GM06990 (cell line): ENCODE measurements at places on chromosomes 2 and 18.

- DNase-seq: no peak
These were observed 10.5 kb downstream of the GLI2 start for GRCh38 chr2:120746144-120746543.

GRCh38 chr2:37849911-37850310 lies 75.2 kb upstream of the RMDN2 start:
- DNase-seq: no peak

GRCh38 chr2:47346-47725 lies 1.0 kb upstream of the FAM110C start:
- no peak for DNase-seq

- no peak for DNase-seq
These were observed 12.6 kb downstream of the RTP5 start for GRCh38 chr2:241882091-241882625.

DNA sequence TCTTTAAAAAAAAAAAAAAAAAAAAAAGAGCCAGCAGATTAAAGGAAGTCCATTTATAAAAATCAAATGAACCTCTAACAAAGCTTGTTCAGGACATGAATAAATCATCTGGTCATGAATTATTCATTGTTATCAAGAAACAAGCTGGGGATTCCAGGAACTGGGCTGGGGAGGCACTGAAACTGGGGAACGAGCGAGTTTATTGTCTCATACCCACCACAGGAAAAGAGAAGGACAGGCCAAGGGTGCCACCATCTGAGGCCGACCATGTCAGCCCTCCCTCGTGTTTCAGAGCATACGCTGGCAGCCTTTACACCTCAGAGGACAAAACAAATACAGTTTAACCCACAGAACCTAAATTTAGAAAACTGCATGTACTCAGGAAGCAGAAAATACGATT lies 164.2 kb downstream of the VWC2L start:
- no peak for DNase-seq

- DNase-seq: no peak
These were observed 5.4 kb downstream of the DCC start for GRCh38 chr18:52345428-52345827.

DNA sequence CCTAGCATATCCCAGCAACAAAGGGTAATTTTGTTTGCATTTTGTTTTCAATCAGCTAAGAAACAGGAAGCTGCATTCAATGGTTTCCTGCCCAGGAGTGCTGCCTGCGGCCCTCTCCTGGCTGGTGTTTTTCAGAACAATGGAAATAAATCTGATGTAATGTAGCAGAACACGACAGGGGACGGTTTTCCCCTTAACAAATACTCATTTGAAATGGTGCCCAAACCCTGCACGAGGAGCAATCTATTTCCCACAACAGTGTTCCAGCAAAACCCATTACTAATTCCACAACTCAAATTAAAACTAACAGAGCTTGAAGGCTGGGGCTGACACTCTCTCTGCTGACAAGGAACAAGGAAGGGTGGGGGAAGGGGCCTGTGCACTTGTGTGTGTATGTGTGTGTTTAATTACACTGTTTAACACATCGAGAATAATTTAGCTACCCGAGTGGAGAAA lies 8.7 kb downstream of the CAPN13 start:
- DNase-seq: no peak

- no peak for DNase-seq
These were observed at the start of gene COL6A3 for GRCh38 chr2:237413777-237414661. TSS of gene COL6A3 (minus strand) at chr2:237414164. CDS start at chr2:237396817, 17,347 bp downstream.

DNA sequence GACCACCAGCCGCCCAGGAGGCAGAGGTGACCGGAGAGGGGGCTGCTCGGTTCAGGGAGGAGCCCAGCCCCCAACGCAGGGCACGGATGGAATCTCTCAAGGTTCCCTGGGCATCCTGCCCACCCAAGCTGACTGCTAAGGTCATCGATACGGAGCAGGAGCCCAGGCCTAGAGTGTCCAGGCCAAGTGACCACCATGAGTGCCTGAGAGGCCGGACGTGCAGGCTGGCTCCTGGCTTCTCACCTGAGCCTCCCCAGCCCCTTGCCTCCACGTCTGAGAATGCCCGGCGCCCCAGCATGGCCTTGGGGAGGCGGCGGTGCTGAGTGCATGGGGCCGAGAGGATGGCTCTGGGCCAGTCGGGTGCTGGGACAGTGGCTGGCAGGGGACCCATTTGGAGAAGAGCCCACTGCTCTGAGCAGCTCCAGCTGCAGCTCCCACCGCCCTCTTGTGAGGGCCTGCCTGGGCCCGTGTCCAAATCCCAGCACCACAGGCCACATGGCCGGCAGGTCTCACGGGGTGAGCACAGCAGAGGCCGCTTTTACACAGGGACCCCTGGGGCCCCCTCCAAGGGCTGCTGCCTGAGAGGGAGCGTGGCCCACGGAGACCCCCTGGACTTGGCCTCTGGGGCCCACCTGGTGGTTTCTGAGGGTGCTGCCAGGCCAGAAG lies 102.8 kb upstream of the CTDP1 start:
- DNase-seq: no peak

DNA sequence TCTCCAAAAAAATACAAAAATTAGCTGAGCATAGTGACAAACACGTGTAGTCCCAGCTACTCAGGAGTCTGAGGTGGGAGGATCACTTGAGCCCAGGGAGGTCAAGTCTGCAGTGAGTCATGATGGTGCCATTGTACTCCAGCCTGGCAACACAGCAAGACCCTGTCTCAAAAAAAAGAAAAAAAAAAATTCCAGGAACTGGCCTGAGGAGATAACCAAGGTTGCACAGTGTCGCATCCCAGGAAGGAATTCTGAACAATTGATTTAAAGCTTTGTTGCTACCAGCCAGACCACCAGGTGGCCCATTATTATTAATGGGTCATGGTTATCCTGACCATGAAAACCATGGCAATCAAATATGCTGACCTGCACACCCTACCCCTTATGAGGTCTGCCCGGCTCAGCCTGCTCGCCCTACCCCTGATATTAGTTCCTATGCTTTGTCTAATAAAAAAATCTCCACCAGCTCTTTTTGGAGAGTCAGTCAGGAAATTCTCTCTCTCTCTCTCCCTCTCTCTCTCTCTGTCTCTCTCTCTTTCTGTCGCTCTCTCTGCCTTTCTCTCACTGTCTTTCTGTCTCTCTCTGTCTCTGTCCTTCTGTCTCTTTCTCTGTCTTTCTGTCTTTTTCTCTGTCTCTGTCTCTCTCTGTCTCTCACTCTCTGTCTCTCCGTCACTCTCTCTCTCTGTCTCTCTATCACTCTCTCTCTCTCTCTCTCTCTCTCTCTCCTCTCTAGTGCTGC lies 73.7 kb downstream of the NCAPH start:
- DNase-seq: no peak

DNA sequence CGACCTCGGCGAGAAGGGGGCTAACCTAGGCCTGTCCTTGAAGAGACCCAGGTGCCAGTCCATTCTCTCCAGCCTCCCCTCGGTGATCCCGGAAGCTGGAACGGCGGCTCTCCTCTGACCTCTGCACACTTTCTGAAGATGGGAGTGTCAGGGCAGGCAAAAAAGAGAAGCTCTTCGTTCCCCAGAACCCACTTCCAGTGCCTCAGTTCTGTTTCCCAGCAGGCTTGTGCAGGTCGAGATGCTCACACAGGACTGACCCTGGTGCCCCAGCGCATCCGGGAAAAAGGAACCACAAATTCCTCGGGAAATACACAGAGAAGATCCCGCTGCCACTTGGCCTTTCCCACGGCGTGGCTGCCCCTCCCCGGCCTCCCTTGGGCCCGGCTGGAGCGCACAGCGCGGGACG lies 681 bp upstream of the PTPN18 start:
- no peak for DNase-seq

- no peak for DNase-seq
These were observed 1038.3 kb downstream of the DPP10 start for GRCh38 chr2:115480741-115481140.

DNA sequence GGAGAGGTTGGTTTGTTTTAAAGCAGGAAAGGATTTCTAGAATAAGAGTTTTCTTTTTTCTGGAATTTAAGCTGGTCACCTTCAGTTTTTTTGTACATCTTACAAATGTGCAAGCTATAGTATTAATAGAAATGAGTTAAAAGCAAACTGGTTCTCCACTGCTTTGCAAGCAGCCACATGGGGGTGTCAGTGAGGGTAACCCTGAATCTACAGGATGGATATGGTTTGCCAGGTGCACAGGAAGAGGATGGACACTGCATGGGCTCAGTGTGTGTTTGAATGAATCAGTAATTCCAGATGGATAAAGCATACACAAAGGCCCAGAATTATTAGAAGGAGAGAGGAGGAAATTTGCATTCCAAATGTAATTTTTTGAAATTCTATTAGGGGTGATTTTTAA lies 89.0 kb downstream of the MAPRE2 start:
- DNase-seq: no peak

GRCh38 chr2:178194600-178195389 lies 483 bp downstream of the OSBPL6 start:
- peak; percentile 26 for DNase-seq

- no peak for DNase-seq
These were observed 1376.3 kb upstream of the CELF4 start for GRCh38 chr18:38941711-38942561.

- DNase-seq: peak; percentile 100
These were observed 6.3 kb upstream of the STAT1 start for GRCh38 chr2:191020221-191020741.

GRCh38 chr2:21415234-21415633 lies 291.5 kb downstream of the TDRD15 start:
- DNase-seq: no peak

GRCh38 chr2:145360129-145360790 lies 840.3 kb upstream of the ZEB2 start:
- no peak for DNase-seq

DNA sequence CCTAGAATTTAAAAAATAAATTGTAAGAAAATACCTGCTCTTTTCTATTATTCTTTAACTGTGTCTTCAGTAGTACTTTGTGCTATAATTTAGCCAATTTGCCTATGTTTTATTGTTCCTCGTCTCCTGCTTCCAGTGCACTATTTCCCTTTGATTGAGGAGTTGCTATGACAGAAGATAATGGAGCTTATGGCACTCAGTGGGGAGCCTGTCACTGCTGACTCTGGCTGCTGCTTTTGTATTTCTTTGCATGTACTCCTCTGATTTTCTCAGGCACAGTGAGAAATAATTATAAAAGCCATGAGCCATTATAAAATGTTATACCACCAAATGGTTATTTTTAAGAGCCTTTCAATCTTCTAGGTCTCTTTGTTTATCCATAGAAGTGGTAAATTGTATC lies 1310.8 kb upstream of the SLC39A10 start:
- no peak for DNase-seq

DNA sequence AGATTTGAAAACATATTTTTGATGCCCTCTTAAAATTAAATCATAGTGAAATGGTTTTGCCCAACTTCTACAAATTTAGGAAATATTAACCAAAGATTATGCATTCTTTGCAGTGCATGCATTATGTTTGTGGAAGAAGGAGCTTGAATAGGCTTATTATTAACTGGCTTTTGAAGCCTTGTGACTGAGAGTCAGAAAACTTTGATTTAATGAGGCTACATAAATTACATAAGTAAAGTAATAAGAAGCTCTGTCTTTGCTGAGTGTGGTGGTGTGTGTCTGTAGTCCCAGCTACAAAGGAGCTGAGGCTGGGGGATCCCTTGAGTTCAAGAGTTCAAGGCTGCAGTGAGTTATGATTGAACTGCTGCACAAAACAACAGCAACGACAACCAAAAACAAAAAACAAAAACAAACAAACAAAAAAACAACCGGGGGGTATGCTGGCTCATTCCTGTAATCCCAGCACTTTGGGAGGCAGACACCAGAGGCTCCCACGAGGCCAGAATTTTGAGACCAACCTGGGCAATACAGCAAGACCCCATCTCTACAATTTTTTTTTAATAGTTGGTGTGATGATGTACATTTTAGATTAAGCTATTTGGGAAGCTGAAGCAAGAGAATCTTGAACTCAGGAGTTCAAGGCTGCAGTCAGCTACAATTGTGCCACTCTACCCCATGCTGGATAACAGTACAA lies 57.0 kb upstream of the LRRTM4 start:
- no peak for DNase-seq

DNA sequence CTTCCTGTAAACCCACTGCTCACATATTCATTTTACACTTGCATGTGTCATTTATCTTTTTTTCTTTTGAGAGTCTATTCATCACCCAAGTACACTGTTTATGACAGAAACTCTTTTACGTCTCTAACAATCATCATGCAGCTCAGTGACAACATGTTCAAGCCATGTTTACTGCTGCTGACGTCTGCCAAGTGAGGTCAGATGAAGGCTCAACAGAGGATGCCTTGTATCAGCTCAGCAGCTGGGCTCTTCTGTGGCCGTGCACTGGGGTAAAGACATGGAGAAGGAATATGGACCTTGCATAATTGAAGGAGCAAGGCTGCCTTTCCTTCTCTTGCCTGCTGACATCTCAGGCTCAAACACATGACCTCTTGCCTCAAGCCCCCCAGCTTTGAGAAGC lies 99.6 kb downstream of the ADD2 start:
- no peak for DNase-seq

GRCh38 chr18:52670896-52671295 lies 330.9 kb downstream of the DCC start:
- no peak for DNase-seq

- no peak for DNase-seq
These were observed 11.4 kb upstream of the LDAH start for GRCh38 chr2:20834331-20834730.

DNA sequence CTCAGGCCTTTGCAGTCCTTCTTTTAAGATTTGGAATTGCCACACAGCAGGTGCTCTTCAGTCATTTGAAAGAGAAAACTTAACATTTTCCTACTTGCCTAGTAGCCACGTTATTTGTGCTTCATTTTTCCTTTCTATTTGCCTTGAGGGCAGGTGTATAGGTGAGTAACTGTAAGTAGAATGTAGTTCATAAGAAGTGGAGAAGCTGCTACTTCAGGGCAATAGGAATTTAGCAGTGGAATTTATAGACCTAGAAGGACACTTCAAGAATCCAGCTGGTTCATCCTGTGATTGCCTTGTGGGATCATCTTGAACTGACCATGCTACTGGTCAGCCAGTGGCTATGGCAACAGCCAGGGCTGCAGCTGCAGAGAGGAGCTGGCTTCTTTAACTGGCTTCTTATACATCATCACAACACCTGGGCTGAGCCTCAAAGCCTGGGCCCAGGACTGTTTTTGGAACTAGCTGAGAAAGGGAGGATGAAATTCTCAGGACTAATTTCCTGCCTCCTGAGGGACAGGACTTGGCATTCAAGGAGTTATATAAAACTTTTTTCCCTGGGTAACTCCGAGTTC lies 5.1 kb upstream of the LANCL1 start:
- no peak for DNase-seq

DNA sequence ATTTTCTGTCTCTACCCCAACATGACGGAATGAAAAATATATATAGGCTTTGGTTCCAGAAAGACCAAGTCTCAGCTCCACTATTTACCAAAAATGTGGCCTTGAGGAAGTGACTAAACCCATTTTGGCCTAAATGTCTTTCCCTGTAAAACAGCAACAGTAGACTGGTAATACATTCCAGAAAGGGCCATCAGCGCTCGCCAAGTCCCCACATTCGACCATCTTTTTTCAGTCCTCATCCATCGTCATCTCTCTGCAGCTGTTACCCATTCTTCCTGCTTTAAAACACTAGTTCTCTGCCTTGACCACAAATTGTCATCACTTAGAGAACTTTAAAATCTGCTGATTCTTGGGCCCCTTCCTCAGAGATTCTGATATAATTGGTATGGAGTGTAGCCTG lies 183.8 kb upstream of the CTAGE1 start:
- no peak for DNase-seq

GRCh38 chr2:130823171-130823885 lies 13.4 kb upstream of the ARHGEF4 start:
- no peak for DNase-seq
